LNCaP clone FGC (cell line): ENCODE measurements at places on chromosomes 16 and 17.

DNA sequence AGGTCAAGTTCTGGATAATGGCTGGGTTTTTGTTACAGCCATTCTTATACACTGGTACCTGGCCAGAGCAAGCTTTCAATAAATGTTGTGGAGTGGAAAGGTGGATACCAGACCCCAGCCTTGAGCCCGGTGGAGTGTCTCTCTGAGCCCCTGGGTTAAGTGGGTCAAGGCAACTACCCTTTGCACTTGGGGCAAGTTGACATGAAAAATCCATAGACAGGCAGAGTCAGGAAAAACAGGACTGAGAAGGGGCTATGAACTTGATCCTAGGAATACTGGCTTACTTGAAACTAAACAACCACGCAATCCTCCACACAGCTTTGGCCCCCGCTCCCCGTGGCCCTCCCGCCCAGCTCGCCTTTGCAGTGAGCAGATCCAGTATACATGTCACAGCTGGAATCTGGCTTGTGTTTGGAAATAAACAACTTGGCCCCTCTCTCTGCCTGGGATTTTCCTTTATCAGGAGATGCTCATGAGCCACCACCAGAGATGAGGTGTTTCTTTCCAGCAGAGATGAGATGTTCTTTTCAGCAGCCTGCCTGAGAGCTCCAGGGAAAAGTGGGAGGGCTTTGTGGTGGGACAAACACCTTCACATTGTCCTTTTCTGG, 65.9 kb downstream of the KSR1 start:
- no peak for DNase-seq

GRCh38 chr17:55162556-55162946, 102.2 kb upstream of the HLF start:
- no peak for DNase-seq

DNA sequence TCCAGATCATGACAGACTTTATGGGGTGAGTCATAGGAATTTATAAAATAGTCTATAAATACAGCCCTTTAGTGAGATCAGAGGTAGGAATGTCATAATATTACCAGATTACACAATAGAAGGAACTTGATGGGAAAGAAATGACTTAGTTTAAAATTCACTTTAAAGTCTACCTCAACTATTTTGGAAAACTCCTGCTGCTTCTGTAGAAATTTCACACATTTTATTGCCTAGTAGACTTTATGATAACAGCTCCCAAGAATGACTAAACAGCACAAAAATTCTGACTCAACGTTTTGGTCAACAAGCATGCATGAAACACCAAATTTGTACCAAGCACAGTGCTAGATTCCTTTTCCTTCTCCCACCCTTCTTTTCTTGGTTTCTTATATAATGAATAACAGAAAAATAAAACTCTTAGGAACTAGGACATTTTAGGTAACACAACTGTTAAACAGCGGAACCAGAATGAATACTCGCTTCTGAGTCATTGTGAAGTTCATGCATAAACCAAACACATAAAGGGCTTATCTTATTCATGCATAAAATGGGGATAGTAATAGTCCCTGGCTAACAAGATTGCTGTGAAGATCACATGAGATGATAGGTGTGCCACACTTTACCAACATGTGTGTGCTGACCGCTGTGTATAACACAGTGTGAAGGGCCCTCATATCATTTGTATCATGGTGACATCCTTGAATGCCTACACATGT, 243.9 kb downstream of the CDH8 start:
- no peak for DNase-seq

GRCh38 chr17:45018848-45019711, 32.4 kb downstream of the DCAKD start:
- DNase-seq: no peak

DNA sequence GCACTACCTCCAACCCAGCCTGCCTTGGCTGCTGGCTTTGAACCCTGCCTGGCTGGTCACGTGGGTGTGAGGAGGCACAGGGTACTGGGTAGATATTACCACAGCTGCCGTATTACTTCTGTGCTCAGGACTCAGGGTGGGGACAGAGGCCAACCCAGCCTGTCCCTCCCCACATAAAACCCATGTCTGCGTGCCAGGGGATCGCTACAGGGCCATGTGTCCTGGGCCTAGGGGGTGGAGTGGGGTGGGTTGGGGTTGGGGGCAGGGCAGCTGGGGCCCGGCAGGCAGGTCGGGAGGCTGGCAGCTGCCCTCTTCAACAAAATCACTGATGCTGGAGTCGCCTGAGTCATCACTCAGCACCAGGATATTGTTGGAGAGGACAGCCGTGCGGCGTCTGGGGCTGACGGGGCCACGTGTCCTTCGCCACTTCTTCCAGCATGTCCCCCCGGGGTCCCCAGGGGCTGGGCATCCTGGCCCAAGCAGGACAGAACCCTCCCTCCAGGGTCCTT, 39.7 kb upstream of the PVALEF start:
- no peak for DNase-seq

DNA sequence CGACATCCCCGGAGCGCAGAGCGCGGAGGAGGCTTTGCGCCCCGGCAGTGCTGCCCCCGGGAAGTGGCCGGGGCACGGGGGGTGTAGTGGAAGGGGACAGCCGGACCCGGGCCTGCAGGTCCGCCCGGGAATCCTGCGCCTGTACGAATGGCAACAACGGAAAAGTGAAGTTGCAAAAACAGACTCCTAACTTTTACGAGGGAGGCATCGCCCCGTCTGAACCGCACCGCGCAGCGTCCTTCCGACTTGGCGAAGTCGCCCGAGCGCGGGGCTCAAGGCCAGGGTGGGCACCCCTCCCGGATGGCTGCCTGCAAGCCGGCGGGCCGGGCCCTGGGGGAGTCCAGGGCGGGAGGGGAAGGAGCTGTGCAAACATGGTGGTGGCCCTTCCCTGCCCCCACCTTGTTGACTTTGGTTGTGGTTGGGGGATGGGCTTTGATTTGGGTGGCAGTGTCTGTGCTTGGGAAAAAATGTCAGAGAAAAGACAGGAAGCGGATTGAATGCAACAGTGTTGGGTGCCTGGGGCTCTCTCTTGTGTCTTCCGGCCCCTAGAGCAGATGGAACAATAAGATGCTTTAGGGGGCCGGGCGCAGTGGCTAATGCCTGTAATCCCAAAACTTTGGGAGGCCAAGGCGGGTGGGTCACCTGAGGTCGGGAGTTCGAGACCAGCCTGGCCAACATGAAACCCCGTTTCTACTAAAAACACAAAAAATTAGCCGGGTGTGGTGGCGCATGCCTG, 675 bp downstream of the RNF213 start:
- no peak for DNase-seq
